Nucleus accumbens (tissue), 56 donors: ENCODE measurements at places on chromosomes 12 and 14.

DNA sequence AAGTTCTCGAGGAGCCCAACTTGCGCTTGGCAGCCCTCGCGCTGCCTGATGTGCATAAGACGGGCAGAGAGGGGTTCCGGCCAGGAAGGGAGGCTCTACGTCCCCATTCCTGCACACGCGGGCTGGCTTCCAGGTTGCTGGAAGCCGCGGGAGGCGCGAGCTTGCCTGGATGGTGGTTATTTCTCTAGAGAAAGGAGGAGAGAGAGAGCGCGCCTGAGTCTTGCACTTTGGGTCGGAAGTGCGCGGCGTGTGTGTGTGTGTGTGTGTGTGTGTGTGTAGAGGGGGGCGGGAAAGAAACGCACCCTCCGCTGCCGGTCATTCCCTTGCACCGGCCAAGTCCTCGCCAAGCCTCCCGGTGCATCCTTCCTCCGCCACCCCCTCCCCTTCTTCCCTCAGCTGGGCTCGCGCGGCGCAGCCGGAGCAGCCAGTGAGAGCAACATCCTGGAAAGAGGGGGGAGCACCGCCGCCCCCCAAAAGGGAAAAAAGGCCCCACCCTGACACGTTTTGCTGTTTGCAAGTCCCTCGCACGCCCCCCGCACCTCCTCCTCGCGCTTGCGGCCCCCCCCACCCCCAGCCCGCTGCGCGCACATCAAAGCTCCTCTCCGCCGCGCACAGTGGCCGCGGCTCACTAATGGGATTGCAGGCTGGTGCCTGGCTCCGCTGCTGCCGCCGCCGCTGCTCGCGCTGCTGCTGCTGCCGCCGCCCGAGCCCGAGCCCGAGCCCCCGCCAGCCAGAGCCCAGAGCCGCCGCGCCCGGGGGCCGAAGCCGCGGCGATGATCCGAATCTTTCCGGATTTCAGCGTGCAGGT is 4.4 kb upstream of the NPAS3 start:
- peak; percentile 65 for DNase-seq

- no peak for DNase-seq
Measured at GRCh38 chr12:16726879-16727278, 120.9 kb upstream of the LMO3 start.

DNA sequence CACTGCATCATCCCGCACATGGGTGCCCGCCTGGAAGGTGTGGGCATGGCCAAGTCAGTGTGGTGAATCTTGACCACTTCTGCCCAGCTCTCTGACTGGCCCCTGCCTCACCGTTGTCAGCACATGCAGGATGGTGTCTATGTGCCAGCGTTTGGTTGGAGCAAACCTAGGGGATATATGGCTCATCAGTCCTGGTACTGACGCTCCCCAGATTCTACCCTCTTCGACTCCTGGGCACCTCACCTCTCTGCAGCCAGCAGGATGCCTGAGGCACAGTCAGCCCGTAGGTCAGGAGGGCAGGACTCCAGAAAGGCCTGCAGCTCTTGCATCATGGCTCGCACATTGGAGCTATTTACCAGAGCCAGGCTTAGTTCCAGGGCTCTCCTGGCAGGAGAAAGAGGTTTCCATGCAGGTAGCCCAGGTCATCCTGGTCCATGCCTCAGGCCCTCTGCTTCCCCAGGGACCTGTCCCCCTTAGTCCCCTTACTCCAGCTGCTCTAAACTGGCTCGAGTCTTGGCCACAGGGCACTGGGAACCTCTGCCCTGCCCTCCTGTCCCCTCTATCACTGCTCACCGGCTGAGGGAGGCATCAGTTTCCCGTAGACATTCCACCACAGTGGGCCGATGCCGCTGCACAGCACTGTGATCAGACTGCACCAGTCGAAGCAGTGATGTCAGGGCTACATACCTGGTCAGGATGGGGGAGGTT is 4.0 kb downstream of the AP1G2 start:
- DNase-seq, result no peak

DNA sequence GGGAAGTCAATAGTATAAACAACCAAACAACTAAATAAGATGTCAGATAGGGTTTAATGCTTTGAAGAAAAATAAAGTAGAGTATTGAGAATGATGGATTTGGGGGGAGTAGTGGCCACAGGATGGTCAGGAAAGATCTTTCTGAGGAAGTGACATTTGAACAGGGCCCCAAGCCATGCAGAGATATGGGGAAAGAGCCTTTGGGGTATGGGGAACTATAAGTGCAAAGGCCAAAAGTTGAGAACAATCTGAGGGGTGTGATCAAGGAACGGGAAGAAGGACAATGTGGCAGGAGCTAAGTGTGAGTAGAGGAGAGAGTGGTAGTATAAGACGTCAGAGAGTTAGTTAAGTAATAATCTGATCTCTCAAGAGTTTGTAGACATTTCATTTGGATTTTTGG is 1.3 kb downstream of the MRPS35 start:
- DNase-seq, result no peak

GRCh38 chr14:44979740-44980356 is 17.9 kb downstream of the TOGARAM1 start:
- no peak for DNase-seq

GRCh38 chr12:108282676-108283075 is 56.4 kb downstream of the CMKLR1 start:
- DNase-seq, result no peak

GRCh38 chr12:102992720-102993119 is 35.2 kb downstream of the ASCL1 start:
- DNase-seq, result no peak

GRCh38 chr12:103301642-103302591 is 193.9 kb downstream of the C12orf42 start:
- no peak for DNase-seq

- no peak for DNase-seq
Measured at GRCh38 chr14:103882503-103883262, 35.3 kb upstream of the PPP1R13B start.
